ENCODE measurements at places on chromosomes 7 and 10.

- DNase-seq = no peak
These were observed 36.1 kb downstream of the GRK5 start for GRCh38 chr10:119243488-119243887.

DNA sequence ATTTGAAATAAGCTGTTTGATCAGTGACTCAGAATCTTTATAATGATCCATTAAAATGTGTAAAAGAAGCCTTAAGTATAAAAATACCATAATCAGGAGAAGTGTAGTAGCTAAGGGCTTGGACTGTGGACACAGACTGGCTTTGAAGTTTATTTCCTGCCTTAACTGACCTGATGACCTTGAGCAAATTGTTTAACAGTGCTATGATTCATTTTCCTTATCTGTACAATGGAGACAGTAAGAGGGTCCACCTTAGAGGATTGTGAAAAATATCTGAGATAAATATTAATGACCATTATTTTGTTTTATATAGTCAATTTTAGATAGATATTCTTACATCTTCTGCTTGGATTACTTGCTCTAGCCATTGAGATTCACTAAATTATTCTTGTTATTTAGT is 13.3 kb upstream of the RPA3 start:
- DNase-seq = no peak

GRCh38 chr7:93350338-93350737 is 118.2 kb downstream of the VPS50 start:
- DNase-seq = no peak

- no peak for DNase-seq
These were observed 6.9 kb downstream of the RET start for GRCh38 chr10:43083764-43084163.

- no peak for DNase-seq
These were observed 16.7 kb downstream of the PRTFDC1 start for GRCh38 chr10:24935504-24936292.

DNA sequence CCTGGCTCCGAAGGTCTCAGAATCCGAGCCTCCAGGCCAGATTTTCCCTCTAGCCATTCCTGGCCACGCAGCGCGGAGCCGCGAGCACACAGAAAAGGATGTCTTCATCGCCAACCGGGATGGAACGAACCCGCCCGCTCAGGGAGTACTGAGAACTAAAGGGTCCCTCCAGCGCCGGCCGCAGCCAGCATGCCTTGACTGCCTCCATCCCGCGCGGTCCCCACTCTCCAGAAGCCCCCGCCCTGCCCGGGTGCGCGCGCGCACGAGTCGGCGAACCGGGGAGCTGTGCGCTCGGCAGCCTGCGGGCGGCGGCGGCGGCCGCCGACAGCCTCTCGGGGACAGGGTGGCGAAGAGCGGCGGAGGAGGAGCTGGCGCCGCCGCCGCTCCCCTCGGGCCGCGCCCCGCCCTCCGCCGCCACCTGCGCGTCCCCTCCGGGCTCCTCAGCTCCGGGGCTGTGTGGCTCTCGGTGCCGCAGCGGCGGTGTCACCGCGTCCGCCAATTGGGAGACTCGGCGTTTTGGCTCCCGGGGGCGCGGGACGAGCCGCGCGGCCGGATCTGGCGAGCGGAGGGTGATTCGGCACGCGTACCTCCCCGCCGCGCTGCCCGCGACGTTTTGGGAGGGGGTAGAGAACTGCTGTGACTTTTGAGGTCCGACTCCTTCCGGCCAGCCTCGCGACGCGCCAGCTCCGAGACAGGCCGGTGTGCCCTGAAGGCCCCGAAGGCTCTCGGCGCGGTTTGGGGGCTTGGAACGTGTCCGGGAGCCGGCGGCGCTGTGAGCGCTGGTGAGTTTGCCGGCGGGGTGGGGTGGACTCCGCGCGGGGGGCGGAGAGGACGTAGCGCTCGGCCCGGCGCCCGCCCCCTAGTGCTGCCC is 453 bp upstream of the GALNT17 start:
- peak; percentile 96 for DNase-seq

- DNase-seq = no peak
These were observed 61.3 kb downstream of the GALNT17 start for GRCh38 chr7:71193099-71193810.

DNA sequence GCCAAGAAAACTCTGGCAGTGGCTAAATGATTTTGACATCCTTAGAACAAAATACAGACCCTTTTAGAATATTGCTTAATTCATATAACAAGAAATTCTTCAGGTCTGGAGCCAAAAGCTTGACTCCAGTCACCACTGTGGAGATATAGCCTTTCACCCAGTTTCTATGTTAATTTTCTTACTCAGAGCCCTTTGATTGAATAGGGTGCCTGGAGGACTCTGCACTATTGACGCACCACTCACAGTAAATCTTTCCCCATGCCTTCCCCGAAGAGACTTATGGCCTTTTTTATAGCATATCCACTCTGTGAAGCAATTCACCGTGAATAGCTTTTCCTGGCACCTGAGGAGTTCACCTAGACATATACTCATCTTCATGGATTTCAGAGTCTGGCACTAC is 613.8 kb downstream of the ZWINT start:
- no peak for DNase-seq

GRCh38 chr10:13152296-13152695 is 9.1 kb upstream of the MCM10 start:
- no peak for DNase-seq

- no peak for DNase-seq
These were observed 3.4 kb downstream of the PHYH start for GRCh38 chr10:13296476-13296875.

- DNase-seq = peak; percentile 40
These were observed 5.6 kb downstream of the FAM241B start for GRCh38 chr10:69635428-69636272.

GRCh38 chr7:74479066-74479781 is 25.5 kb downstream of the GTF2IRD1 start:
- DNase-seq = peak; percentile 68

- DNase-seq = peak; percentile 95
These were observed at the start of gene RTKN2 for GRCh38 chr10:62268399-62269114. Gene RTKN2, minus strand, starts transcription at chr10:62268844. Its CDS starts 234 bp downstream, at chr10:62268610.

DNA sequence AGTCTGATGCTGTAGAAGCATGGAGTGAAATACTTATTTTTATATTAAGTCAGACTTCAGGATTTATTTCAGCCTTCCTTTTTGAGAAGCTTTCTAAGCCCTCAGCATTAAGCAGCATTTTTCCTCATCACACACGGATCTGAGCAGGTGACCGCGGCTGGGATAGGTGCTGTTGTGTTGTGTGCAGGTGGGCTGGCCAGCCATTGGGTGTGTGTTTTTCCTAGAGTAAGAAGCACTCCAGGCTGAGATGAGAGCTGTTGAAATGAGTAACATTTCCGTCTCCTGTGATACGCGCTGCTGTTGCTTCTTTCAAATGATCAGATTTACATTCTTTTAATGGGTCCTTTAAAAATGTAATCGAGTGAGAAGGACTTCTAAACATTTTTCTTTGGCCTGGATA is 63.9 kb downstream of the INSYN2A start:
- DNase-seq = no peak

DNA sequence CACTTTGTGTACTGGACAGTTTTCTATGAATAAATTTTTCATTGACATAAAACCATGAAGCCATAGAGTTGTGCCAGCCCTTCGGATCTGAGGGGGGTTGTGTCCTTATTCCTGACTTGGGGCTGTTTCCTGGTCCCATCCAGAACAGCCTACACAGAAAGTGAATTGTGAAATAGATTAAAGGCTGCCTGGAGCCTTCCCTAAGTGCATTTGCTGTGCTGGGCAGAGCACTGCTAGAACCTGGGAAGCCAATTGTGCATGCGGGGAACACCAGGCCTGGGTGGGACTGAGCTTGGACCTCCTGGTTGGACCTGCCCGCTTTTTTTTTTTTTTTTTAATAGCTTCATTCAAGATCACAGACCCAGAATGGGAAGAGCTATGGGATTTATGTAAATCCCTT is 238.9 kb downstream of the ARHGAP21 start:
- DNase-seq = no peak

GRCh38 chr7:134699899-134700298 is 53.2 kb downstream of the BPGM start:
- DNase-seq = no peak

DNA sequence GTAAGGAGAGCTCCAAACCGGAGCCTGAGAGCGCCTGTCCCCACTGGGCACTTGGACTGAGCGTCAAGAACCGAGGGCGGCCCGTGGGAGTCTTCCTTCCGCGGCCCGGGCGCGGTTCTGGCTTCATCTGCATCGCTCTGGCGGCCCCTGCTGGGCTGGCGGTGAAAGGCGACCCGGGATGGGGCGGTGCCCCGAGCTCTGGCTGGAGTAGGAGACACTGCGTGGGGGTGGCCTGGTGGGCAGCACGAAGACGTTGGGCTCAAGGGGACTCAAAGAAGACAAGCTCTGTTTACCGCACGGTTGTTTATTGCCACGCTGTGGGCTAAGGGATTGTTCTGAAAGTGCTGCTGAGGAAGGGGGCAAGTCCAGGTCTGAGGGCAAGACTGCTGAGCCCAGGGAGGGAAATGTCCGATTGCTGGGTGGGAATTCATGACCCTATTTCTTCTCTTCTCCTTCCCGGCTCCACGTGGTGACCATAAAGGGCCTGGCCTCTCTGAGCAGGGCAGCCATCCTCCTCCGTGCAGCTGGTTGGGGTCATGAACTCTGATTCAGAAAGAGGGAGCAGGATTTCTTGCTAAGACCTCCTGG is 29.8 kb downstream of the PLAU start:
- DNase-seq = peak; percentile 94

DNA sequence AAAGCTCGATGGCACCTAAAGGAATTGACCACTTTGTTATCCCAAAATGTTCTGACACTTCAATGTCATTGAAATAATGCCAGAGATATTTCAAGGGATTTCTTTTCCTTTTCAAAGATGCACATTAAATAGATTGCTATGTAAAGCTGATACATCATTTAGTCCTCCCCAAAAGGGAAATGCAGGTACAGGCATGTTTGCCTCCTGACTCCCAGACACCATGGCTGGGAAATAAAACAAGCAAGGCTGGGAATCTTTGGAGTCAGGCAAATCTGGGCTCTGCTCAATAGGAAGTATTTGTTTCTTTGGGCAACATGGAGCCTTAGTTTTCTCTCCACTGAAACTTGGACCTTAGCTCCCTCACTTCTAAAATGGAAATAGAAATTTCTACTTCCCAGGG is 230.8 kb upstream of the LRRTM3 start:
- DNase-seq = no peak

DNA sequence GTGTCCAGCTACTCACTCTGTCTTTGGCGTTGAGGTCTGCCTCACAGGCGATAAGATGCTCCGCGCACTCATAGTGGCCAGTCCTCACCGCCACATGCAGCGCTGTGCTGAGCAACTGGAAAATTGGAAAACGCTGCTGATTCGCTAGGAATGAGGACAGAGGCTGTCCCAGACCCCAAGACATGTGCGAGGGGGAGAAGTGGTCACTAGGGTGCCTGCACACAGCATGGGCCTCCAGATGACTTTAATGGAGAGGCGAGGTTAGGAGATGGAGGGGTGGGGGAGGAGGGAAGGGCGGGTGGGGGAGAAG is 5.2 kb downstream of the ANKRD1 start:
- no peak for DNase-seq

DNA sequence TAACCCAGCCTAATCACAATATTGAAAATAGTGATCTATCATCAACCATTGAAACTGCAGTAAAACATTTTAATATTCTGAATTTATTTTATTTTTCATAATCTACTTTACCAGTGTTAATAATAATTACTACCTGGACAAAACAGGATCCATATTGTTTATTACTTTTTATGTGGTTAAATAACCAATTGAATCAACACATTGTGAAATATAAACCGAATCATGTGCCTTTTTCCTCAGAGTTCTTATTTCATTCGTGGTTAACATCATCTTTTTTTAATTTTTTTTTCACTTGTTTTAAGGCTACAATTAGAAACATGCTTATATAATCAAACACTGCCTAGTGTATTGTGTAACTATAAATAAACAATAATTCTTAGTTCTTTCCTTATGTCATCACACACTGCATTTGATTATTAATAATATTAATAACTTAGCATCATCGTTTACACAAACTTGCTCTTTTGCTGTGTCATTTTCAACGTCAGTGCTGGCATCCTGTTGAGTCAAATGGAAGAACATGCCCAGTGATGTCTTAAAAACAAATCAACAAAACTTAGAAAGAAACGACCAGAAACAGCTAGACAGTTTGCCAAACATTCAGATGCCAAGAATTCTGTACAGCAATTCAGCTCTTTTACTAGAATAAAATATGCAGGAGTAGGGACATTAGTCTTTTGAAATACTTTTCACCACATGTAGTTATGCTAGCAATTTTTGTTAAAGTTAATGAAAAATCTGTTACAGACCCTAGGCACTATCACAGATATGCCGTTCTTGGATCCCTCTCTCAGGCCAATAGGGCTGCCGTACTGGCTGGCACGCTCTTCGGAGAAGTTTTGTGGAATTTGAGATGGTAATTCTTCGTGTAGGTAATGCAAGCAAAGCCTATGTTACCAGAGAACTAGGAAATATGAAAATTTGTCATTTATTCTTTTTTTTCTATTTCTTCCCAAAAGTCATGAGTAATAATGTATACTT is 330.4 kb upstream of the SEMA3A start:
- DNase-seq = no peak

- DNase-seq = no peak
These were observed 193.9 kb upstream of the PPP2R2D start for GRCh38 chr10:131706952-131707351.

DNA sequence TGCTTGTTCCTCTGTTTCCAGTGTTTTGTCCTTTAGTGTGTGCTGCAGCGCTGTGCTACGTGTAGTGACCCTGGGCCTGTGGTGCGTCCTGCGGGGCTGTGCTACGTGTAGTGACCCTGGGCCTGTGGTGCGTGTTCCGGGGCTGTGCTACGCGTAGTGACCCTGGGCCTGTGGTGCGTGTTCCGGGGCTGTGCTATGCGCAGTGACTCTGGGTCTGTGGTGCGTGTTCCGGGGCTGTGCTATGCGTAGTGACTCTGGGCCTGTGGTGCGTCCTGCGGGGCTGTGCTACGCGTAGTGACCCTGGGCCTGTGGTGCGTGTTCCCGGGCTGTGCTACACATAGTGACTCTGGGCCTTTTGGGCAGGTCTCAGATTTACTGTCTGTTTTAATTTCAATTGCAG is 60.1 kb downstream of the INPP5A start:
- no peak for DNase-seq
